Cortex of kidney (tissue), 1 donor: ENCODE measurements at places on chromosomes 3 and 15.

- DNase-seq: no peak
Measured at GRCh38 chr3:51355891-51356578, 29.1 kb upstream of the MANF start.

DNA sequence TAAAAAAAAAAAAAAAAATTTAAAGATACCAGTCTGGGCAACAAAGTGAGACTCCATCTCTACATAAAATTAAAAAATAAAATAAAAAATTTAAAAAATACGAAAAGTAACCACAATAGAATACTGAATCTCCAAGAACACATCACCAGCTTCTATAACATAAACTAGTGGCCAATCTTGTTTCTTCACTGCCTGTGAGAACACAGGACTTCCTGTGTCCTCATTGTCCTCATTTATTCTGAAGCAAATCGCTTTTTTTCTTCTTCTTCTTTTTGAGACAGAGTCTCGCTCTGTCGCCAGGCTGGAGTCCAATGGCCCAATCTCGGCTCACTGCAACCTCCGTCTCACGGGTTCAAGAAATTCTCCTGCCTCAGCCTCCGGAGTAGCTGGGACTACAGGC is 28.6 kb upstream of the RAB7A start:
- DNase-seq: no peak

DNA sequence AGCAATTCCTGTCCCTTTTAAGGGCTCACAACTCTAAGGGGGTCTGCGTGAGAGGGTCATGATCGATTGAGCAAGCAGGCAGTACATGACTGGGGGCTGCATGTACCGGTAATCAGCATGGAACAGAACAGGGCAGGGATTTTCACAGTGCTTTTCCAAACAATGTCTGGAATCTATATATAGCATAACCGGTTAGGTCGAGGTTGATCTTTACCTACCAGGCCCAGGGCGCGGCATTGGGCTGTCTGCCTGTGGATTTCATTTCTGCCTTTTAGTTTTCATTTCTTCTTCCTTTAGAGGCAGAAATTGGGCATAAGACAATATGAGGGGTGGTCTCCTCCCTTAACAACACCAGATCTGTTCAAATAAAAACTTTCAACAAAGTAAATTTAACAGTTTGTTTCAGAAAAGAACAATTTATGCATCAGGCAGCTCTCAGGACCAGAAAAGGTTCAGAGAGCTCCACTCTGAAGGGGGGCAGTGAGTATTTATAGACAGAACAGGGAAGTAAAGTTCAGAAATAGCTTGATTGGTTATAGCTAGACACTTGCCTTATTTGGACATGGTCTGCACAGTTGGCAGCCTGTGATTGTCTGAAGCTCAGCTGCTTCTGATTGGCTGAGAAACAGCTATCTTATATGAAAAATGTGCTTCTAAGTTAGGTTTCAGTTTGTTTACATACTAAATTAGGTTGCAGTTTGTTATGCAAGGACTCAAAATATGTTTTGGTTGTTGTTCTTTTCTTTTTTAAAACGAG is 17.2 kb upstream of the B4GALT4 start:
- DNase-seq: no peak

GRCh38 chr3:33417066-33417673 is 23.0 kb downstream of the UBP1 start:
- DNase-seq: no peak

- no peak for DNase-seq
Measured at GRCh38 chr3:109154979-109155378, 18.5 kb downstream of the C3orf85 start.

- no peak for DNase-seq
Measured at GRCh38 chr3:143465666-143466065, 346.1 kb downstream of the CHST2 start.

DNA sequence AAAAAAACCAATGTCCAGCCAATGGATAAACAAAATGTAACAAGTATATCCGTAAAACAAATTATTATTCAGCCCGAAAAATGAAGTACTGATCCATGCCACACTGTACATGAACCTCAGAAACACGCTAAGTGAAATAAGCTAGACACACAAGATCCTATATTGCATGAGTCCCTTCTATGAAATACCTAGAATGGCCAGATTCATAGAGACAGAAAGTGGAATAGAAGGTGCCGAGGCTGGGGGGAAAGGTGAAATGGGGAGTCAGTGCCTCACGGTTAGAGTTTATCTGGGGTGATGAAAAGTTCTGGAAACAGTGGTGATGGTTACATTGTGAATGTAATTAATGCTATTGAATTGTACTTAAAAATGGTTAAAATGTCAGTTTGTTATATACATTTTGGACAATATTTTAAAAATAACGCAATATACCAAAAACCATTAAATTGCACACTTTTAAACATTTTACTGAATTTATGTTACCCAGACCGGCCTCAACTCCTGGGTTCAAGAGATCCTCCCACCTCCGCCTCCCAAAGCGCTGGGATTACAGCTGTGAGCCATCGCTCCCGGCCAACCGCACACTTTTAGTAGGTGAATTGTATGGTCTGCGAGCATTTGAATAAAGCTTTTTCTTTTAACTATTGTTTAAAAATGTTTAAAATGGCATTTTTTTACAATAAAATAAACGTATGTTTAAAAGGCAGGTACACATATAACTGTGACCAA is 2.1 kb downstream of the RNF168 start:
- no peak for DNase-seq

DNA sequence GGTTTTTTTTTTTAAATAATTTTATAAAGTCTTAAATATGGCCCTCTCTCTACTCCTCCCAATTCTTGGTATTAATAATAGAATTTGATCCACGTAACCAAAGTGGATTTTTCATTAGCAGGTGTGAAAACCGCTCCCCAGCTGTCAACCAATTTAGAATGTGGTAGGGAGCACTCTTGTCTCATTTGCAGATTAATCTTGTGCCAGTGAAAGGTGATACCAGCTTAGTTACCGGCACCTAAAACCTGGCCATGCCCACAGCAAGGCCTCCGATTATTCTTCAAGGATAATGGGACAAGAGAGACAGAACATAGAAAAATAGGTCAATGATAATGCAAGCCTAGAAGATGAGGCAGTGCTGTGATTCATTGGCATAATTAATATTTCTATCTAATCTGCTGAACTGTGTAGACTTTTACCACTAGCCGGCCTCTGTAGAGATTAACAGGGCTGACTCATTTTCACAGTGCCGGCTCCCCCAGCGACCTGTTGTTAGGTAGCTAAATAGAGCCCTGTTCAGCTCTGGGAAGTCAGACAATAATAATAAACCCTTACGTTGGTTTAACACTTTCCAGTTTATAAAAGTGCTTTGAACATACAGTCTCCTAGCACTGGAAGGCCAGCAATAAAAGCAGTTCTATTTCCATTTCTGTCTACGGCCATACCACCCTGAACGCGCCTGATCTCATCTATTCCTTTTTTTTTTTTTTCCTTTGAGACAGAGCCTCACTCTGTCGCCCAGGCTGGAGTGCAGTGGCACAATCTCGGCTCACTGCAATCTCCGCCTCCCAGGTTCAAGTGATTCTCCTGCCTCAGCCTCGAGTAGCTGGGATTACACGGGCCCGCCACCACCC is 102.9 kb downstream of the SHQ1 start:
- no peak for DNase-seq

- DNase-seq: no peak
Measured at GRCh38 chr15:85592148-85592547, 202.6 kb downstream of the KLHL25 start.

DNA sequence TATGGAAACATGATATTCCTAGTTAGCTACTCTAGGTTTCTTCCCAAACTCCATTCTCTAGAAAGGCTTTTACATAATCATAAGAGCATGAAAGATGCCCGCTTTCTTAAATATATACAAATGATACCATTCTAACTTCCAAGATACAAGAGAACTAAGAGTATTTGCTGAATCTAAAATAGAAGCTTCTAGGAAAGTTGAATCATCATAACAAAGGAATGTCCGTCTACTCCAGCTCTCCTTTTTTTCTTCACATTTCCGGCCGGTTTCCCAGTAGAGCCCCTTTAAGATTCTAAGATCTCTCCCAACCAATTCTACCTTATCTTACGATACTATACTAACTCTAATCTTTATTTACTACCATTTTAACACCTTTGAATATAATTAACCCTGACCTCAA is 60.1 kb downstream of the RAD18 start:
- DNase-seq: no peak

DNA sequence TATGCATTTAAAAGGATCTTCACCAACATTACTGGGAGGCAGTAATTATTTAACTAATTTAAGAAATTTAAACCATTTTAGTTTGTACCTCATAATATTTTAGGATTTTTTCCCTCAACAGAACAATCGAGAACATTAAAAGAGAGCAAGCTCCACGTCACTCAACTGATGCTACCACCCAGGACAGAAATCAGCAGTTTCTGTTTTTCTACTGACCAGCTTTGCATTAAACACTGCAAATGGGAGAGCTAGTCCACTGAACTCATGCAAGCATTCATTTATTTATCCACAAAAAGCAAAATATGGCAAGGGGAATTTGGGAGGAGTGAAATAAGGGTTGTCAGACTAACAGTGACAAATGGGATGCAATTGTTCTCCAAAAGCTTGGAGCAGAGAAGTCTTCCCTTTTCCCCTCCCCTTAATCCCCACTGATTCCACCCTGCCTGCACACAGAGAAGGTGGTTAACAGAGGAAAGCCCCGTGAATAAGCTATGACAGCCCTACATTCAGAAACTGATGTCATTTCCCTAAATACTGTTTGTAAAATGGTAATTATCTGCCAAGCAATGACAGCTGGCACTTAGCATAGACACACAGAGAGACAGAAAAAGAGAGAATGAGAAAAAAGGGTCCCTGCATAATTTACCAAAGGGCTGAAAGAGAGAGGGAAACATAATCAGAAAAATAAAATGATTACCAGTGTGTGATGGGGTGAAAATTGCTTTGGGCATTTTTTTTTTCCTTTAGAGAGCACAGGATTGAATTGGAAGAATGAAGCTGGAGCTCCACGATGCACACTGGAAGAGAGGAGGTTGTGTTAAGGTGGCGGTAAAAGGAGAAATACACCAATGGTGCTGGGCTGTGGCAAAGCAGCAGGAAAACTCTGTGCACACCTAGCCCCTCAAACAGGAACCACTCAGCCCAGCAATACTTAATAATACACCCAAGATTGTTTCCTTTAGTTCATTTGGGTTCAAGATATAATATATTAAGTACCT is 777.4 kb downstream of the TUSC7 start:
- no peak for DNase-seq

GRCh38 chr3:129530251-129530791 is 1.9 kb downstream of the RHO start:
- no peak for DNase-seq

- no peak for DNase-seq
Measured at GRCh38 chr3:59775761-59776325, 726.0 kb upstream of the CFAP20DC start.

DNA sequence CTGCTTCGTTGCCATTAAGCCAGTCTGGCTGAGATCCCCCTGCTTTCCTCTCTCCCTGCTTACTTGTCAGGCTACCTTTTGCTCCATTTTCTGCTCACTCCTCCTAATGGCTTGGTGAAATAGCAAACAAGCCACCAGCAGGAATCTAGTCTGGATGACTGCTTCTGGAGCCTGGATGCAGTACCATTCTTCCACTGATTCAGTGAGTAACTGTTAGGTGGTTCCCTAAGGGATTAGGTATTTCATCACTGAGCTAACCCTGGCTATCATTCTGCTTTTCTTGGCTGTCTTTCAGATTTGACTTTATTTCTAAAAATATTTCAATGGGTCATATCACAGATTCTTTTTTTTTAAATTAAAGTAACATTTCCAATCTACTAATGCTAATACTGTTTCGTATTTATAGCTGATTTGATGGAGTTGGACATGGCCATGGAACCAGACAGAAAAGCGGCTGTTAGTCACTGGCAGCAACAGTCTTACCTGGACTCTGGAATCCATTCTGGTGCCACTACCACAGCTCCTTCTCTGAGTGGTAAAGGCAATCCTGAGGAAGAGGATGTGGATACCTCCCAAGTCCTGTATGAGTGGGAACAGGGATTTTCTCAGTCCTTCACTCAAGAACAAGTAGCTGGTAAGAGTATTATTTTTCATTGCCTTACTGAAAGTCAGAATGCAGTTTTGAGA is 25.0 kb downstream of the CTNNB1 start:
- DNase-seq: no peak

GRCh38 chr3:39639344-39640236 is 169.8 kb upstream of the MYRIP start:
- no peak for DNase-seq
